ENCODE measurements at places on chromosomes 4 and X.

DNA sequence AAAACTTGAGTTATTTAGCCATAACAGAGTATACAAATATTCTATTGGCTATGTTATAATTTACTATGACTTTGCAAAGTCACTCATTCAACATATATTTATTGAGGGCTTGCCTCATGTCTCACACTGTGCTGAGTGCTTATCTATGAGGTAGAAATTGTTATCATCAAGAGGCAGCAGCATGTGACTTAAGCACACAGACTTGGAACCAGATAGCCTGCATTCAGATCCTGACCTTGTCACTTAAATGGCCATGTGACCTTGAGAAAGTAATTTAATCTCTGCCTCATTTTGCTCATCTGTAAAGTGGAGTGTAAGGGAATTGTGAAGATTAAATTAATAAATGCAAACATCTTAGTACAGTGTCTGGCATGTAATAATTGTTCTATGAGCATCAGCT lies 10.1 kb upstream of the EXOSC9 start:
- no peak for DNase-seq

DNA sequence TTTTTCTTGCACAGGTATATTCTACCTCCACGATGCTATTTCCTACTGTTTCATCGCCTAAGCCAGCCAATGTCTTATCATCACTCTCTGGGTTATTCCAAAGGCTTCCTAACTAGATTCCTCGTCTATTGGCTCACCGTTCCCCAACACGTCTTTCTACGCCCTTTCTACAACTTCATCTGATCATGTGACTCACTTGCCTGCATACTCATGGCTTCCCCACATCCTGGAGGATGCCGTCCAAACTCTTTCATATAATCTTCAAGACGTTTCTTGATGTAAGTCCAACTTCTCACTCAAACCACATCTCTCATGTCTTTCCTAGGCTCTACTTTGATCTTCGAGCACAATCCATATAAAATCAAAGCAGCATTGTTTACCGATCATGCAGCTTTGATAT lies 322.0 kb upstream of the PPARGC1A start:
- DNase-seq = no peak

DNA sequence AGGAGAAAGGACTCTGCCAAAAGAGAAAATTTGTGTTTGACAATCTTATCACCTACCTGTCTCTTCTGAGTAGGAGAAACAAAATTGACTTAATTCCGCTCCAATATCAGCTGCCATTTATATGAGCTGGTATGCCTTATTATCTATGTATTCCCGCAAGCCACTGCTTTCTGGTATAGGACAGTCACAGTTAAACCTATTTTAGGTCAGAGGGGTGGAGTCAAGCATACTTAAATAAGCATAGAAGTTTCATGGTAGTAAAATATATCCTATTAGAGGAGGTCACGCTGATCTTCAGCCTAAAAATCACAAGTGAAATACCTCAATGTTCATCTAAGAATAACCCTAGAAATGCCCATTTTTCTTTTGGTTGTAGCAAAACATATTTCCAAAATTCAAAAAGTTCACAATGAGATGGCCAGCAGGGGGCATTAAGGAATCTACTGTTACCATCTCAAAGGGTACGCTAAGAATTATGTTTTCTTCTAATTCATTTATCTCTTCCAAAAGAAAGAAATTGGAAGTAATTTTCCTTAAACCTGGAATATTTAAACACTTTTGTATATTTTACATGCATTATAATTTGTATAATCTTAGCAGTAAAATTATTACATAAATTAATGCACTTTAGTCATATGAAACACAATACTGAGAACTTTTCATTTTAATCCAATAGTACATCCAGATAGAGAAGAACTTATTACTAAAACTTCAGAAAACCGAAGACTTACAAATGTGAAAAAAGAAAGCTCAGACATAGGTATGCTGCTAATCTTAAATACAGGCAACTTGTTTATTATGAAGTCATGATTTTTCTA lies 10.5 kb downstream of the PPAT start:
- no peak for DNase-seq

GRCh38 chr4:110268352-110268751 lies 69.9 kb upstream of the ELOVL6 start:
- no peak for DNase-seq

DNA sequence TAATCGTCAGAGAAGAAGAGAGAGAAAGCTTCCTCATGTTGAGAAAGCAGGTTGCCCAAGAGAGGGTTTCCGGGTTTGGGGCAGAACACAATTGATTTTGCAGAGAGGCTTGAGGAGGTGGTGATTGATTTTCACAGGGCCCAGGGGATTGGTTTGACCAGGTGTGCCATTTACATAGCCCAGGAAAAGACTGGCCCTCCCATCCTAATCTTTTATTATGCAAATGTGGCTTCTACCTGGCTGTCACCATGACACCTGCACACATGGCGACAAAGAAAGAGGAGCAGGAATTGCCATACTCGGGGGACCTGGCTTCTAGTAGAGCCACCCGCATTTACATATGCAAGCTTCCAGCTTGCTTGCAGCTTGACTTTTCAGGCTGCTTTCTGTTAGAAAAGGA lies 405.3 kb downstream of the PPP4R3C start:
- DNase-seq = no peak

DNA sequence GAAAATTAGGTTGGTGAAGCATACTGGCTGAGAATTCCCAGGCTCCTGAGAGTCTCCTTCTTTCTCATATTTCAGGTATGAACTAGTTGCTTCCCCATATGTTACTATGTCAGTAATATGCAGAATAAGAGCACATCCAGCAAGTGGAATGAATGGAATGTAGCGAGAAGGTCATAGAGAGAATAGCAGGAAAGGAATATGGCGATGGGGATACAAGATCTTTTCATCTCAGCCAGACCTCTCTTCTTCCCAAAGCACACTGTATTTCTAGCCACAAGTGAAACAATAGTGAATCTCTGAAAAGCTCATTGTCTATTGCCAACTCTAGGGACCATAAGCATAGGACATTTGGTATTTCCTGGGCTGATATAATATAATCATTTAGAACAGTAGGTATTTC lies 54.6 kb upstream of the MMAA start:
- DNase-seq = no peak

DNA sequence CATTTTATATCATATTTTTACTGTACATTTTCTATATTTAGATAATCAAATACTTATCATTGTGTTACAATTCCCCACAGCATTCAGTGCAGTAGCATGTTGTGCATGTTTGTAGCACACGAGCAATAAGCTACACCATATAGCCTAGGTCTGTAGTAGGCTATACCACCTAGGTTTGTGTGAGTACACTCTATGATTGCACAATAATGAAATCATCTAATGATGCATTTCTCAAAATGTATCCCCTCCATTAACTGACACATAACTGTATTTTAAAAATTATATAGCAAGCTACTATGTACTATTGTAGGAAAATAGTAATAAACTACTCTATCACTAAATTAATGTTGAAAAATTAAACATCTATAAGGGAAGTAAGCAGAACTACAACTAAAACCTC lies 518.4 kb upstream of the PABPC4L start:
- DNase-seq = no peak

GRCh38 chr4:79235095-79235494 lies 90.8 kb downstream of the NAA11 start:
- no peak for DNase-seq
